CD4-positive, CD25-positive, alpha-beta regulatory T cell (primary cell): ENCODE measurements at places on chromosomes 4 and X.

- DNase-seq: peak; percentile 63
Observed at GRCh38 chr4:8192748-8193738, 6.0 kb upstream of the SH3TC1 start.

DNA sequence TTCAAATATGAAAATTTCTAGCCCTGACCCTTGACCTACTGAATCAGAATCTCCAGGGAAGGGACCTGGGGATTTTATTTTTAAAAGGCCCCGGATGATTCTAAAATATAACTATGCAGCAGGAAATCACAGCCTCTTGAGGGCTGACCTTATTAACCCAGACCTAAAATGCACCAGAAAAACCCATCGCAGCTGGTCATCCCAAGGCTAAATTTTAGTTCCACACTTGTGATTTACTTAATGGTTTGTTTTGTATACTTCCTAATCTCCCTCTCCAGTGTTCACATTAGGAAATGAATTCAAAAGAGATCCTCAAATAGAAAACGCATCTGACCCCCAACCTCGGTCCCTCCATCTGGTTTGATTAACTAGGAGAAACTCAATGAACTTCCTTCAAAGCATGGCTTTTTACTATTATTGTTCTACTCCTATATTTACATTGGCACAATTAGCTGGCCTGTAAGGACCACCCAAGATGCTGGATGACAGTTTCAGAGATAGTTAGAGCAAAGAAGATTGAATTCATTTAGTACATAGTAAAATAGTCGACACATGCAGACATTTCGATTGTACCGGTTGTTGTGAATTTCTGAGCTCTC lies 147.8 kb upstream of the MED14 start:
- no peak for DNase-seq

- DNase-seq: no peak
Observed at GRCh38 chr4:185566425-185566824, 31.1 kb upstream of the PDLIM3 start.

DNA sequence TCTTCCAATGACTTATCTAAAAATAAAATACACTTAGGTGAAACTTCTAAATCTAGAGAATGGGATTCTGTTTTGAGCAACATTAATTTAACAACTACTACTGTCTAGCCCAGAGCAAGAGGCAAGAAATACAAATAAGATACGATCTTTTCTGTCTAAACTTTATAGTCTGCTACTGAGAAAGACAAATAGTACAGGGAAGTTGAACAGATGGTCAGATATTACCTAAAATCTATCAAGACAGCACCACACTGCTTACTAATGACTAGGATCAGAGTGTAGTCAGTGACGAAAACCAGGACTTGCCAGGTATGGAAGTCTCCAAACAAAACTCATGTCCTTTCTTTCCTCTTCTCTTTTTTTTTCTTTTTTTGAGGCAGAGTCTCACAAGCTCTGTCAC lies 7.1 kb downstream of the FAM13A start:
- no peak for DNase-seq

DNA sequence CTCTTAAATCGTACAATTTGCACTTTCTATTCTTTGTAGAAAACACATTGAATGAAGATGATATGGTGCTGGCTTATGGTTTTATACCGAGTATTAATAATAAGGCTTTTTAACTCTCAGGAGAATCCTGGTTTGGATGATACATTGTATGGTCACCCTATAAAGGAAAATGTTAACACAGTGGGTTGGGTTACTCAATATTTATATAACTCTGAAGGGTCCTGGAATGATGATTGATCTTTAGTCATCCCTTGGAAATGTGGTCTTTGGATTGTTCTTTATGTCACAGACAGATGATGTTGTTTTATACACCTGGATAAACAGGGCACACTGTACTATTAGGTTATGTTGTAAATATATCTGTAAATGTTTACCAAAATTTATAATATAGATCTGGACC lies 496.2 kb upstream of the NDST4 start:
- no peak for DNase-seq

DNA sequence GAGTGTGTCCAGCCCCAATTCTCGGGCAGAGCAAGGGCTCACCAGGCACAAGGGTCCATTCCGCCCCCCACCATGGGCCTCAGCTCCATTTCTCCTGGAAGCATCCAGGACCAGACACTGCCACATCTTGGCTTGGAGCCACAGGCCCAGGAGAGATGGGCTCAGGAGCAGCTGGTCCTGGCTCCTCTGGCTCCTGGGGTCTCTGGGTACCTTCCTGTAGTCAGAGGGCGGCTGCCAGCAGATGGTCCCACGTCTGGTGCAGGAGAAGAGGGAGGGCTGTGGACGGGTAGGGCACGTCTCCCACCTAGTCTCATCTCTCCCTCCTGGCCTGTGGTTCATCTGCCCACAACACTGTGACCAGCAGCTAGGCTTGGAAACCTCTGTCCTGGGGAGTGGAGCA lies 8.0 kb downstream of the ATP2B3 start:
- DNase-seq: no peak

DNA sequence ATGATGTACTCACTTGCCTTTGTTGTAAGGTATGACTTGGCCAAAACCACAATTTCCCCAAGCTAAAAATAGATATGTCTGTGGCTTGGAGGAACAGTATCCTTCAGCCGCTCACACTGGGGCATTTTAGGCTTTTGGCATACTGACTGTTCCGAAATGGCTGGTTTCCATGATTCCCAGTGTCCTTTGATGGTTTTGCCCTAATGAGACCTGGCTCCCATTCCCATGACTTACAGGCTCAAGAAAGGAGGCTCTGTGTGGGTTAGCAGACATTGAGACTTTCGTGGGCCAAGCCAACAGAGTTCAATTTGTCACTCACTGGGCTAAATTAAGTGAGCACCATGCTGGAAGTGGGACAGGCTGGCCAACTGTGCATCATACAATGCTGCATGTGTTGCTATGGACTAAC lies 150.6 kb downstream of the CEP135 start:
- DNase-seq: no peak

DNA sequence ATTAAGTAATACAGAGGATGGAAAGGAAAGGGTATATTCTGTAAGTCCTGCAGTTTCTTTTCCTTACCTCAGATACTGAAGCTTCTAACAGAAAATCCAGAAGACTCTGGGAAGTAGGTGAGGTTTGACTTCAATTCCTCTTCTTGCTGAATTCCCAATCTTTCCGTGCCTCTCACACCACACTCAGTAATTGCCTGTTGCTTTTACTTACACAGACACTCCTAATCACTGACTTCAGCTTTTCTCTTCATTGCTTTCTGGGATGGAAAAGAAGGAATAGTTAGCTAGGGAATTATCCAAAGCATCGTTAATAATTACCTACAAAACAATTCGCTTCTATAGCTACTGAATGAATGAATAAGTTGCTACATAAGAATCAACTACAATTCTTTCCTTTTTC lies 163.6 kb downstream of the FBXO8 start:
- DNase-seq: no peak

- no peak for DNase-seq
Observed at GRCh38 chrX:133859336-133859735, 126.1 kb downstream of the GPC3 start.

GRCh38 chrX:39157796-39158195 lies 356.5 kb downstream of the MID1IP1 start:
- no peak for DNase-seq

GRCh38 chr4:142091085-142091513 lies 454.7 kb downstream of the IL15 start:
- DNase-seq: no peak

GRCh38 chr4:75542824-75543223 lies 13.0 kb upstream of the ODAPH start:
- DNase-seq: no peak
